CD4-positive, alpha-beta T cell treated with Interleukin-17A for 4 hours (primary cell): ENCODE measurements at places on chromosomes 5 and 9.
A peak's percentile ranks its signal among the peaks of the same experiment; 100 is the strongest.

GRCh38 chr9:93562157-93562556 lies 14.2 kb upstream of the PHF2 start:
- no peak for DNase-seq

- no peak for DNase-seq
These were observed 36.3 kb upstream of the LRRTM2 start for GRCh38 chr5:138911441-138911840.

- no peak for DNase-seq
These were observed 247.5 kb downstream of the GABRB2 start for GRCh38 chr5:161299053-161299452.

GRCh38 chr9:92312887-92313623 lies 12.1 kb downstream of the NOL8 start:
- no peak for DNase-seq

DNA sequence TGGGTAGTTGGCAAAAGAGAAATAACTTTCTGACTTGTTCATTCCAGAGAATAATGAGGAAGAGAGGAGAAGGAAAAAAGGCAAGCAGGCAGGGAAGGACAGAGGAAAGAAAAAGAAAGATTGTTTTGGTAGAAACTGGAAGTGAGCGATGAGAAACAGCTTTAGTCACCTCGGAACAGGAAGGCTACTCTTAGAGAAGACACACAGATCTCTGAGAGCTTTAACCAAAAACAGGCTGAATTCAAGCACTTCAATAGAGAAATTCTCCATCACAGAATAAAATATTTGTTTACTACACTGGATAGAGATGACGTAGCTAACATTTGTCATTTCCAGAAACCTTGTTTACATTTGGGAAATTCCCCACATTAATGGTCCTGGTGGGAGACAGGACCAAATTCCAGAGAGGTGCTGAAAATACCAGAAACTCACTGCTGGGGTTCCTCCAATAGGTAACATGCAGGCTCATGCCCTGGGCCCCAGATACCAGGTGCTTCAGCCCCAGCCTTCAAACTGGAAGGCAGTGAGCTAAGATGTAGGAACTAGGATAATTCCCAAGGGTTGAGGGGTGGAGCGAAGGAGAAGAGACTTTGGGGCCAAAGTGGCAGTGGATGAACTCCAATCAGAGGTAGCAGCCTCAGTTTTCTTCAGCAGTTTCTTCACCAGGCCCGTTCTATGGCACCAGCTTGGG lies 227.7 kb upstream of the GRAMD2B start:
- DNase-seq: no peak

DNA sequence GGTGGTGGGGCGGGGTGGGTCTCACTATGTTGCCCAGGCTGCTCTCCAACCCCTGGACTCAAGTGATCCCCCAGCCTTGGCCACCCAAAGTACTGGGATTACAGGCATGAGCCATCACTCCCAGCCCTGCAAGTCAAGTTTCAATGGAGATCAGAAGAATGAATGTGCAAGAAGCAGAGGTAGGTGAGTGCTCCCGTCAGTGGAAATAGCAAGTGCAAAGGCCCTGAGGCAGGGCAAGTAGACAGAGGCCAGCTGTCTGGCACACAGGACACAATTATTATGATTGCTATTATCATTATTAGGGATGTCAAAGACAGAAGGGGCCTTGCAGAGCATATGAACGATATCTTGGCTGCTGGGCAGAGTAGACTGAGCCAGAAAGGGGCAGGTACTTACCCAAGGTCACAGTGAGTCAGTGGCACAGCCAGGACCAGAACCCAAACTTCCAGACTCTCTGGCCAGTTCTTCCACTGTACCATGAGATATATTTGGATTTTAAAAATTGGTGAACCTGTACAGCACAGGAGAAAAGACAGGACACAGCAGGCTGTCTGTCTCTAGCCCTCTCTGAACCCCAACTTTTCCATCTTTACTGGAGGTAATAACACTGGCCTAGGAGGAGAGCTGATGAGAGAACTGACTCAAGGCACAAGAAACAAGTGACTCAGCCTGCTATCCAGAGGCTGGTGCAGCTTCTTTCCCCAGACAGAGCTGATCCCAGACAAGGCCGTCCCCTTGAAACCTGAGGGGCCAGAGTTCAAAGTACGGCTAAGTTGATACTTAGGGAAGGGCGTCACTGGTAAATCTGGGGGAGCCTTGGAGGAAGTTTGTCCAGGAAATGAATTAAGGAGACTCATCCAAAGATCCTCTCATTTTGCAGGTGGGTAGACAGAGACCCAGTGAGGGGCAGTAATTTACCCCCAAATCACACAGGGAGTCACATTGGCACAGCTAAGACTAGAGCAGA lies 1.4 kb downstream of the HDHD3 start:
- no peak for DNase-seq

DNA sequence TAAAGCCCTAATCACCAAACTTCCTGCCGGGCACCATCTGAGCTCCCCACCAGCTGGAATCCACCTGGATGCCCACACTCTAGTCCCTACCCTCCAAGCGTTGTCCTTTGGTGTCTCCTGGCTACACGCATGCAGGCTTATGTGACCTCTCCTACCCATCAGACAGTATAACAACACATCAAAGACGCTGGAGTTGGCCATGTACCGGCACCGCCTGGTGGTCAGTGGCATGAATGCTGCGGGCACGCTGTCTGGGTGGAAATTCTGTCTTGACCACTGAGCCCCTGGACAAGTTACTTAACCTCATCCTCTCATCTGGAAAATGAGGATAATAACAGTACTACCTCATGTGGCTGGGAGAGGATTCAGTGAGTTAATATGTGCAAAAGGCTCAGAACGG lies 23.4 kb upstream of the CORO2A start:
- DNase-seq: peak; percentile 39

GRCh38 chr5:88290801-88291200 lies 22.2 kb upstream of the TMEM161B start:
- DNase-seq: no peak

DNA sequence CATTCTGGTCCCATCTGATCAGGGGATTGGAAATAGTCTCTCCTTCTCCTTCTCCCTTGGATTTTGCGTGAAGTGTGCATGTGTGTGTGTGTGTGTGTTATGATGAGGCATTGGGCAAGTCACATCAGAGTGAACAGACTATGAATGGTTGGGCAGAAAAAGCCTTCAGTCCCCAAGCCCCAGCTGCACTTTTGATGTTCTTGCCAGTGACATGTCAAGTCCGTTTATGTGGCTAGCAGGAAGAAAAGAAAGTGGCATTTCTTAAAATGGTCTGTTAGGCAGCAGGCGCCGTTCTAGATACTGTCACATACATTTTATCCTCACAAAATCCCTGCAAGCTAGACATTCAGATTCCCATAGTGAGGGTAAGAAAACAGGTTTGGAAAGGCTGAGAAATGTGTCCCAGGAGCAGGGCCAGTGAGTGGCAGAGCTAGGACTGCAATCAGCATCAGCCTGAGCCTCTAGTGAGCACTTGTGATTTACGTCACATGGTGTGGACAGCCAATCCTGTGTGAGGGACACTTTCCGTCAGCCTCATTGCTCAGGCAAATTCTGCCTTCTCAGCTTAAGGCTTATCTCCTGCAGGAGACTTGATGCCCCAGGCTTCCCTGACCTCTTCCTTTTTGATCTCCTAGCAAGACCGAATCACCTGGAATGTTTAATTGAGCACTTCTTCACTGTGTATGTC lies 60.4 kb downstream of the GLRA1 start:
- no peak for DNase-seq

DNA sequence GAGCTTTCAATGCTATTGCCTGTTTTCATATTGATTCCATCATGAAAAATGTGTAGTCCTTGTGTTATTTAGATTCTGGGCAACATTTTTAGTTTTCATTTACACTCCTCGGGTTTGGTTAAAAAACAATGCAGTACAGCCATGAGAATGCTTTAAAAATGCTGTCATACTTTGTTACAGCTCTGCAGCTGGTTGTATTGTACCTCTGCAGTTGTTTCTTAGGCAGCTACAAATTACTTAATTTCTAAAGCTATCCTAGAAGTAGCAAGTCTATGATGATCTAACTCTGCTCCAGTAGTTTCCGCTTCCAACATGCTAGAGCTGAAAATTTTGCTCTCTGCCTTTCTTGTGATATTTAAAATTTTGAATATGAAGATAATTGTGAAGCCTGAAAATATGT lies 20.2 kb downstream of the SNX18 start:
- no peak for DNase-seq

DNA sequence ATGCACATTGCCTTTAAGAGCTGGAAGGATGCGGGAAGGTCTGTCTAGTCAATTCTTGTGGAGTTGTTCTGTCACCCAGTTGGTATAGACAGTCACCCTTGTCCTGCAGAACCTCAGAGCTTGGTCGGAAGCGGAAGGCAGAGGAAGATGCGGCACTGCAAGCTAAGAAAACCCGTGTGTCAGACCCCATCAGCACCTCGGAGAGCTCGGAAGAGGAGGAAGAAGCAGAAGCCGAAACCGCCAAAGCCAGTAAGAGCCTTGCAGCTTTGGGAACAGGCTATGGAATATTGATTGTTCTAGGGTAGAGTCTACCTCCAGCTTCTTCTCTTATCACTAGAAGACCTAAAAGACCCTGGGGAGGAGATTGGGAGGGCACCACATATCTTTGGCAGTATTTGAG lies 6.5 kb downstream of the TCOF1 start:
- DNase-seq: no peak

- no peak for DNase-seq
These were observed 745.3 kb downstream of the NR2F1-AS1 start for GRCh38 chr5:92835712-92836111.

DNA sequence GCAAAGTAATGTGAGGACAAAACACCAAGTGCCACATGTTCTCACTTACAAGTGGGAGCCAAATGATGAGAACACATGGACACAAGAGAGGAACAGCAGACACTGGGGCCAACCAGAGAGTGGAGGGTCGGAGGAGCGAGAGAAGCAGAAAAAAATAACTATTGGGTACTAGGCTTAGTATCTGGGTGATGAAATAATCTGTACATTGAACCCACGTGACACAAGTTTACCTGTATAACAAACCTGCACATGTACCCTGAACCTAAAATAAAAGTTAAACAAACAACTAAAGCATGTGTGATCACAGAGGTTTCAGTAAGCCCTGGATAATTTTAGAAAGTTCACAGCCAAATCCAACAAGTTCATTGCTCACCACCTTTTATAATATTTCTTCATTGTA lies 160.1 kb downstream of the TENT4A start:
- no peak for DNase-seq

GRCh38 chr9:20579524-20580314 lies 42.6 kb downstream of the MLLT3 start:
- DNase-seq: no peak

- peak; percentile 21 for DNase-seq
These were observed 26.4 kb downstream of the ZDHHC11B start for GRCh38 chr5:757931-758697.

DNA sequence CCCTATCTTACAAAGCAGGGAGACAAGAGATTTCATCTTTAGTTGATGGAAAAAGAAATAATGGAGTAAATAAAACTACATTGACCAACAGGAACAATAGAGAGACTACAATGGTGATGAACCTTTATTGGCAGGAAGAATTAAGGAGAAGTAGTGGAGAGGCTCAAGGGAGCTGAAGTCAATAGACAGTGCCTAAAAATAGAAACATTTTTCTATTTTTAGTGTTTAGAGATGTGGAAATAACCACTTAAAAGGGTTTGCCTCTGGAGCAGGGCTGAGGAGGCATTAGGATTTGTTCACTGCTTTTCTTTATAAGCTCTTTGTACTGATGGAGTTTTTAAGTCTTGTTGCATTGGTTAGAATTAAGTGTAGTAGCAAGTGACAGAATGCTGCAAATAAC lies 98.4 kb upstream of the ERCC6L2 start:
- DNase-seq: no peak

GRCh38 chr5:141050622-141051520 lies at the start of gene PCDHB1:
Gene PCDHB1, plus strand, starts transcription at chr5:141051374. Its CDS starts 97 bp downstream, at chr5:141051471.
- no peak for DNase-seq

DNA sequence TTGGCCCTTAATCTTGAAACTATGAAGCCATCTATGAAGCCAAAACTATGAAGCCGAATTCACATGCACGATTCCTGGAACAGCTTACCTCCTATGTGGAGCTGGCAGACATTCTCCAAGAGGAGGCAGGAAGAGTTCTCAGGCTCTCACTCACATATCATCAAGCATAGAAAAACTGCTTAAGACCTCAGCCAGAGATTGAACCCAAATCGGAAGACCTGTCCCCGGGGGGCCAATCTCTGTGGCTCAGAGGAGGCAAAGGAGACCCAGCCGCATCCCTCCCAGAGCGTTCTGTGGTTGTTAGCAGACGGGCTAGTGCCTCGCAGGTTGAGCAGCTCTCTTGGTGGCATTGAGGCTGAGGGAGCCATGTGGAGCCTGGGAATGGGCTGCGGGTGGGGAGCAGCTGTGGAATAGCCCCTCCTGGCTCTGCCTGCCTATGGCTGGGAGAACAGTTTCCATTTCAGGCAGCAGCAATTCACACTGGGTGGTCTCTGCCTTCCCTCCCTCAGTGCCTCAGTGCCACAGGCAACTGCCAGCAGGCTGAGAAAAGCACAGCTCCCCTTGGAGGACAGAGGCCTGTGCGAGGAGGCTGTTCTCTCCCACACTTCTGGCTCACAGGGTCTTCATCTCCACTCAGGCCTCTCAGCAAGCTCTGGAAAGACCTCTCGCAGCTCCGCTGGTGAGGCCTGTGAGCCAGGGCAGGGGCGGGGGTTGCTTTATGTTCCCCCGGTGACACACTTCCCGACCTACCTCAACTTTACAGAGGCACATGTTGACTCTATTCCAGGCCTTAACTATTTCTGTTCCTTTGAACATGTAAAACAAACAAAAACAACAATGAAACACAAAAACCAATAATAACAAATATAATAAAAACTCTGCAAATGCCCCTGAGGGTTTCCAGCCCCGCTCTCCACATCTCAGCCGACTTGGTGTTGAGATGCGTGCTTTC lies 17.4 kb upstream of the TMEM174 start:
- DNase-seq: no peak

DNA sequence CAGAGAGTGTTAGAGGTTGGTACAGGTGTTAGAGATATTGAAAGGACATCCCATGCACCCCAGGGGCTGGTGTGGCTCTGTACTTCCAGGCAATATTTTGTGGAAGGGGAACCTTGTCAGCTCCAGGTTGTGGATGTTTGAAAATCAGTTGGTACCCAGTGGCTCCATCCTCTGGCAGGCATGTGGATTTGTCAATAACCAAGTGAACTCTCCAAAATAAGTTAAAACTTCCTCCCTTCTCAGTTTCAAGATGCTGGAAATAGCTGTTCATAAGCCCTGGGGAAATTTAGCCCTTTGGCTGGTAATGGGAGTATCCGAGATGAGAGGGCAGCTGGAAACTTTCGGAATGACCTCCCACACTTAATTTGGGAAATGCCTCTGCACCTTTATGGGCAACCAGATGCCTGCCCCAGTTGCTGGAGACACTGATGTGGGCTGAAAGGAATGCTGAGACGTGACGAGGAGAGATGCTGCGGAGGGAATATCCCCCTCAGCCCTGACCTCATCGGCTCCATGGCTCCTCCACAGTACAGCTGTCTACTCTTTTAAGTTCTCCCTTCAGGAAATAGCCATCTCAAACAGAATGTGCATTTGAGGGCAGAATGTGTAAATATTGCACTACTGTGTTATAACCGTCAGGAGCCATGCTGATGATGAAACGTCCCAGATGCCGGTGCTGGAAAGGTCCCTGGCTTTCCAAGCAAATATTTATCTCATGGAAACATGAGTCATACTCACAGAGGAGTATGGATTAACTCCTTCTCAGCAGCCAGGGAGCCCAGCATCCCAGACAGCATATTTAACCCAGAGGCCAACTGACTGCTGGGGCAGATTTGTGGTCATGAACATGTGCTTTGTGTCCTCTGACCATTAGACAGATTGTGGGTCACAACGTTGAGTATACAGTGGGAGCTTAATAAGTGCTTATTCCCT lies 29.5 kb downstream of the TGFBI start:
- no peak for DNase-seq

- DNase-seq: no peak
These were observed 6.5 kb upstream of the FGFR4 start for GRCh38 chr5:177080265-177080664.

- no peak for DNase-seq
These were observed 15.0 kb downstream of the ORM2 start for GRCh38 chr9:114344692-114345091.
